ENCODE measurements at places on chromosomes 5 and 9.

DNA sequence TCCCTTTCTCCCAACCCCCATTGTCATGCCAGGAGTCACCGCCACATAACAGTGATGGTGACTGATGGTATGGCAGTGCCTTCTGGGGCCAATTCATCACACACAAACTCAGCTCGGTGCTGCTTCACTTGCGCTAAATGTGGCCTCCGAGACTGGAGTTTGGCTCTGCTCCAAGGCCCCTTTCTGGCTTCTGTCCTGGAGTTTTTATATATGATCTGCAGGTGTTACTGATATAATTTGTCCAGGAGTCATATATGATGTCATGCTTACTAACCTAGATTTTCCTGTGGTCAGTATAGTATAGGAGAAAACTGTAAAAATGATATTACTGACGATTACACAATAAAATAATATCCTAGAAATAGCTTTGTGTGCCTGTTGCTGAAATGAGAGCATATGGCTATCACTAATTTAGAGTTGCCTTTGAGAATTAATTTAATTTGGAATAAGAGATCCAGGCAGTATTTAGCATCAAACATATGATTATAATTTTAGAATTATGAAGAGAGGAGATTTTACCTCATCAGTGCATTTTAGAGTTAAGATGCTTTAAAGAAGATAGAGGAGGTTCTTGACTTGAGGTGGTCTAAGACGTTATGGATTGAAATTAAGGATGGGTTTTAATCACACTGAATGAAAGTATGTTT is 334.1 kb upstream of the CD180 start:
- no peak for DNase-seq

- peak; percentile 73 for DNase-seq
Observed at GRCh38 chr5:98905857-98906688, 22.7 kb downstream of the CHD1 start.

GRCh38 chr9:100426530-100427365 is at the start of gene MSANTD3:
TSS of gene MSANTD3 (plus strand) at chr9:100427143. CDS start at chr9:100441939, 14,796 bp downstream.
- DNase-seq, result peak; percentile 94

- no peak for DNase-seq
Observed at GRCh38 chr5:19685473-19685872, 302.5 kb downstream of the CDH18 start.

GRCh38 chr9:107772988-107773387 is 283.4 kb upstream of the KLF4 start:
- no peak for DNase-seq

DNA sequence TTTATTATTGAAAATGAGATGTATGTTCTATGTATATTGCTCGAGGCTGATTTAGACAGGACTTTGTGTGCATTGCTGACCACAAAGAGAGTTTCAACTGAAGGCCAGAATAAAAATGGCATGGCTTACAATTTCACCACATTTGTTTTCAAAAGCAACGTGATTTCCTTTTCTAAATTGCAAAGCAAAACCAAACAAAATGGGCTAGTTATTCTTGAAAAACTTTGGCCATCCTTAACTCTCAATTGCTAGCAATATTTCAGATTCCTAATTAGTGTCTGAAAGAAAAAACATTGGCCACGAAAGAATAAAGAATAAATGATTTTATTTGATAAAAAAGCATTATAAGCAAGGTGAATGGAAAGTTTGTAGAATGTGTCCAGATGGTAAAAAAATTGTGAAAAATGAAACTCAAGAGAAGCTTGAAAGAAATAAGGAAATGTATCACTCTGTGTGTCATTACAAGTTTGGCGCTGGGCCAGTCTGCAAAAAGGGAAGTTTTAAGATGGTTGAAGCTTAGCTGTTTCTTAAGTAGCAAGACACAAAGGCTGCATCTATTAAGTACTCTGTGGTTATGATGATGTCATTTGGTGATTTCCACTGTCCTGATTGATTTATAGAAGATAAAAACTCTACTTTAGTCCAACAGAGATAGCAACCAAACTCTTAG is 89.2 kb upstream of the PRLR start:
- DNase-seq, result peak; percentile 100

GRCh38 chr5:57499262-57500050 is 16.8 kb upstream of the ACTBL2 start:
- peak; percentile 56 for DNase-seq

DNA sequence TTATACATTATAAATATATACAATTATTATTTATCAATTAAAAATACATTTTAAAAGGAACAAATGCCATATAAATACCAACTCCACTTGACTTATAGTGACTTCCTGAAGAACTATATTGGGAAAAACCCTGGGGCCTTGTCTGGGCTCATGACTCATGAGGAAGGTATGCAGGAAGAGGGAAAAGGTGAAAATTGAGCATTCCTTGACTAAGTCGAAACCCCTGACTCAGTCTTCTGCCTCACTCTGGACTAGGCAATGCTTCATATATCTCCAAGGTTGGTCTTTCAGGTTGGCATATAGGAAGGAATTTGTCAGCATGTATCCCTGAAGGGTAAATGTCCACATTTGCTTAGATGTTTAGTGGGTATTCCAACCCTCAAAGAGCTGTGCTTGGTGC is 78.5 kb downstream of the SH3TC2 start:
- no peak for DNase-seq

DNA sequence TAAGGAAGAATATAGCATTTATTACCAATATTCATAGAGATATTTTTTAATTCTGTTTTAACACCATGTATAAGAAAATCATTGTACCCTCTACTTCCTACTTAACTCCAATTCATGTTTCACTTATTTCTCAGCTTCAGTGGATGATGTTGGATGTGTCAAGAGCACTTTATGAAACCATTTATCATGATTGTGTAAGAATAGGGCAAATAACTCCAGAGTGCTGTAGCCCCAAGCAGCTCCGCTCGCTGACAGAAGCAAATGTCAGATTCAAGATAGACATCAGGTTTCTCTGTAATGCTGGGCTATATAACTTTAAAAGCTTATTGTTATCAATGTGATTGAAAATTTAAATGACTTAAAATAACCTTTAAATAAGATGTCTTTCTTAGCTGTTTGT is 50.4 kb downstream of the MAST4 start:
- DNase-seq, result no peak

DNA sequence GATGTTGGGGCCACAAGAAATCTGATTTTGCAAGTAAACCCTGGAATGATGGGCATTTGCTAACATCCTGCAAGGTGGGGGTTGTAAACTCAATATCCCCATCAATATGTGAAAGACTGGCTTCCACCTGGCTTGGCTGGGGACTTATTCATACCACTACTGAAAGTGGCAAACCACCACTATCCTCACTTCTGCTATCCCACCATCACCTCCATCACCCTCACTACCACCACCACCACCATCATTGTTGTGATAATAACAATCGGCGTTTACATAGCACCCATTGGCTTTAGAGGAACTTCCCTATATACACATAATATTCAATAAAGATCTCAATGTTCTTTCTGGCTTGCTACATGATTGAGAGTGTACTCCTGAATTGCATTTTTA is 224.7 kb upstream of the DAP start:
- DNase-seq, result no peak

DNA sequence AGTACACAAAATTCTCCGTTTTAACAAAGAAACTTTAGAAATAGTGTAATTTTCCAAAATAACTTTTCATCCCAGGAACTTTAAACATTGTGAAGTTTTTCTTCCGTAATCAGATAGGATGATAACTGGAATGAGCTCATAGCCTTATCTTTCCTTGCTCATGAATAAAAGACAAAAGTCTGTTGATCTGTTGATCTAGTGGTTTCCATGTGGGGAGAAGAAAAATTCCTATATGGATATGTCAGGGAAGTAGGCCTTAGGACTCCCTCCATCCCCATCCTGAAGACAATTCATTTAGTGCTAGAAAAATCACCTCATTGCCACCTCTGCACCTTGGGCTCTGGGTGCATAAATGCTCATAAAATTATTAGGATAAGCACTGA is 266.6 kb downstream of the SMARCA2 start:
- no peak for DNase-seq

DNA sequence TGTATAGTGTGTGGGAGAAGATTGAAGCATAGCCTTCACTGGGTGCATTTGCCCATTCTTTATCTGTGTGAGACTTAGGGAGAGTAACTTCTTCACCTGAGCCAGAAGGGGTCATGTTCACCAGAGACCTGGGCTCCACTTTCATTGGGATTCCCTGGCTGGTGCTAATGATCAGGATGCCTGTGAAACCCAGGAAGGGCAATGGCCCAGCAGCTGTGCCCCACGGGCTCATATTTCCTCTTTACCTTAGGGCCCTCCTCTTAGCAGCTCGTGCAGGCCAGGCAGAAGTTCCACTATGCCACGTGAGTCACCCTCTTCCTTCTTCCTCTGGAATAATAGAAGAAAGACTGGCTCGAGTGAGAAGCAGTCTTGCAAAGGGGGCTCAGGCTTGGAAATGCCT is 5.0 kb downstream of the PPARGC1B start:
- DNase-seq, result peak; percentile 77

DNA sequence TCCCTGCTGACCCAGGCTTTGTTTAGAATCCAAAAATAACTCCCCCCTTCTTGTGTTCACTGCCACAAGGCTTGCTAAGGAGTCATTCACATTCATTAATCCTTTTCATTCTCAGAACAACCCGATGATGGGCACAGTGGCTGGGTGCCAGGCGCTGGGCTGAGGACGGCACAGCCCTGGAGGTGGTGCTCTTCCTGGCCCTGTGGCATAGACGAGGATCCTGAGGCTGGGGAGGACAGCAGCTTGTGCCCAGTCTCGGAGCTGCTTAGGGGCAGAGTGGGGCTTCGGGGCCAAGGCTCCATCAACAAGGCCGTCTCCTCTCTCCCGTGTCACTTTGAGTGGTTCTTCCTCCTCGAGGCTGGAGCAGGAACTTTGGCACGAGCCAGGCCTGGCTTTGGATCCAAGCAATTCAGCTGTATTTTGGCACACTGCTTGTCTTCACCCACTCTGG is 166.7 kb downstream of the TTLL11 start:
- DNase-seq, result no peak

DNA sequence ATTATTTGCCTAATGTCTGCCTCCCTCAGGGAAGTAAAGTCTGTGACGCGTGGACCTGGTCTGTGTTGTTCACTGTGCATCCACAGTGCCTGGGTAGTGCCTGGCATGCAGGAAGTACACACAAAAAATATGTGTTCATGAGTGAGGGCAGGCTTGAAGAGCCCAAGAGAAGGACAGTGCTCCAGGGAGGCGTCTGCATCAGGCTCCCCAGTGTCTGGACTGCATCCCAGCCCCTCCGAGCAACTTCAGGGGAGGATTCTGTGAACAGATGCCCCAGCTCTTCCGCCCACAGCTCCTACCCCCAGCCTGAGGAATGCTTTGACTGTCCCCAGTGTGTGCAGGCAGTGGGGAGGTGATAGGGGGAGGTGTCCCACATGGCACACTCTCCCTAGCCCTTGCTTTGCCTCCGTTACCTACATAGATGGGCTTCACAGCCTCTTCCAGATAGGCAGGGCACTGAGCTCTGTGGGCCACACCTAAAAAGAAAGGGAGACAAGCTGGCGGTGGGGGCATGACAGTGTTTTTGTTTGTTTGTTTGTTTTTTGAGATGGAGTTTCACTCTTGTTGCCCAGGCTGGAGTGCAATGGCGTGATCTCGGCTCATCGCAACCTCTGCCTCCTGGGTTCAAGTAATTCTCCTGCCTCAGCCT is 25.4 kb downstream of the IRF1 start:
- no peak for DNase-seq

GRCh38 chr9:87067426-87067825 is 120.1 kb upstream of the GAS1 start:
- DNase-seq, result no peak

- DNase-seq, result no peak
Observed at GRCh38 chr5:88938488-88938887, 55.5 kb upstream of the MEF2C start.

Data from suppressor macrophage treated with lipopolysaccharide for 1 hour (primary cell).